ENCODE measurements at places on chromosomes 11 and 22.
A peak's percentile ranks its signal among the peaks of the same experiment; 100 is the strongest.

DNA sequence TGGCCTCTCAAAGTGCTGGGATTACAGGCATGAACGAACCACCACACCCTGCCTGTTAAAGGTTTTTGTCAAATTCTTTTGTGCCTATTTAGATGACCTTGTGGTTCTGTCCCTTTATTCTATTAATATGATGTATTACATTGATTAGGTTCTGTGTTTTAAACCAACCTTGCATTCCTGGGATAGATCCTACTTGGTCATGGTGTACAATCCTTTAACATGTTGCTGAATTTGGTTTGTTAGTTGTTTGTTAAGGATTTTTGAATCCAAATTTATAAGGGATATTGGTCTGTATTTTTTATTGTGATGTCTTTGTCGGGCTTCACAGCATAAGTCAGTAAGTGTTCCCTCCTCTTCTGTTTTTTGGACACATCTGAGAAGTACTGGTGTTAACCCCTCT is 29.0 kb upstream of the CLDN5 start:
- DNase-seq = no peak

DNA sequence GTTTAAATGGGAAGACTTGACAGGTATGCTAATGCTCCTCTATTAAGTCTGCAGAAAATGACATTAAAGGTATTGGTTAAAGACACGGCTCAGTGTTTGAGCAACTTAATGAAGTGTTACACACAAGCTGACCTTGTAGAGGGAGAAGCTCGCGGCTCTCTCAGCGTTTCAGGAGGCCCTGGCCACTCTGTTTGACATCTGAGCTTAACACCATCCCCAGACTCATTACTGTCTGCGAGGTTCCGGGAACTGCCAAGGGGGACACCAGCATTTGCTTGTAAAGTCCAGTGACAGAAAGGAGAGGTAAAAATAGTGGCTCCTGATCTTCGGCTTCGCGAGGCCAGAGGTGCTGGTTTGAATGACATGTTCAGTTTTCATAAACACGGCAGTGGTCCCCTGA is 540.7 kb upstream of the CADM1 start:
- DNase-seq = no peak

GRCh38 chr22:46081036-46081830 is 69.1 kb upstream of the PPARA start:
- DNase-seq = no peak

DNA sequence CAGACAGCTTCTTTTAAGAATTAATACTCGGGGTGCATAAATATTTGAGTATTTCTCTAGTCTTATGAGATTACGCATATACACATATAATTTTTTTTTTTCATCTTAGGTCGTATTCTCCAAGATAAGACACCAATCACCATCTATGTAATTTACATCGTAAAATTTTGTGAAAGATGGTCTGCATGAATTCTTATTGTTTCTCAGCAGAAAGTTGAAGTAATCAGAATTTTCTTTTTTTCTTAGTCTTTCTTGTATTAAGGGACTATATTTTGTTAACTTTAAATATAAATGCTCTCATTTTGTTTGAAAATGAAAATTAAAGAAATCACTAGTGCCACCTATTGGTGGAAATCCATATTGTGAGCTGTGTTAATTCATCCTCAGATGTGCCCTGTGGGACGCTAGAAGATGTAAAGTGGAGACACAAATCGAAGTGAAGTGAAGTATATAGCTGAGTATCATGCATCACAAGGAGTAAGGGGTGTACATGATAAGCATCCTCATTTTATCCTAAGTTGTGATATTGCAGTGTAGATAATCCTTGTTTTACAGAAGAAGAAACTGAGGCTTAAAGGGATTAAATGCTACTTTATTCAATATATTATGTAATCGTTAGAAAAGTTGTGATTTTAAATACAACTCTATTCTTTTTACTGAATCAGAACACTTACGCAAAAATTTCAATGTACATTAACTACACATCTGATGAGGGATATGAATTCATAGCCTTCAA is 2084.3 kb downstream of the LRRC4C start:
- DNase-seq = no peak

GRCh38 chr22:19402642-19403191 is 28.8 kb downstream of the HIRA start:
- DNase-seq = no peak

DNA sequence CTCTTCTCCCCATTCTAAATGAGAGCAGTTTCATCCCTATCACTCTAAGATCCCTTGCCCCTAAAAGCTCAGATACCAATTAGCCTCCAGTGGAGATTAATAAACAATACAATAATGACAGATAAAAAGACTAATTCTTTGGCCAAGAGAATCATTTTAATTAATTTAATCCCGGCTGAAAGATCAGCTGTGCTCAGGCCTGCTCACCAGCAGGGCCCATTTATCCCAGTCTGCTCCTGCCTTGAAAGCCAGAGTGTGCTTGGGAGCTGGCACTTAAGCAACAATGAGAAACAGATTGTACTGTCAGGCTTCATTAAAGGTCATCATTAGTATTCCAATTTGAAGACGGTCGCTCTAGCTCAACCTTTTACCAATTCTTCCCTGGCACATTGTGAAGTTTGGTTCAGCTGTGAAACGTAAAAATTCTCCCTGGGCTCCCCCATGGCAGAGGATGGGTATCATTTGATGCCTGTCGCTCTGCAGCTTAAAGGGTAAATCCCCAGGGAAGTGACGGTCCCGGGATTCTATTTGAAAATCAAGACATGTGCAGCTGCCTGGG is 36.1 kb upstream of the HTATIP2 start:
- no peak for DNase-seq

DNA sequence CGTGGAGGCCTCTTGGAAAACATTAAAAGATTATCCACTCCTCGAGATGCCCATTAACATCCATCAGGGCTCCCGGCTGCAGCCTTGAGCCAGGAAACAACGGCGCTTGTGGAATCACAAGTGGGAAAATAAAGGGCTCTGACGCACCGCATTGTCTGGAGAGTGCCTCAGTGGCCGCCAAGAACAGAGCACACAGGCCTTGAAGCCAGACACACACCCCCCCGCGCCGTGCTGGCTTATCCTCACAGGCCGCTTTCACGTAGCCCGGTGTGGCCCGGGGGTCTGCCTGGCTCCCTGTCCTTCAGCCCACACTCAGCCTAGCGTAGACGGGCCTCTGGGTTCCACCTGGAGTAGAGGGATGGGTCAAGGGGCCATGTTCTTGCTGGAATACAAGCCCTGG is 1020.5 kb downstream of the BRD1 start:
- no peak for DNase-seq

GRCh38 chr11:69466039-69466438 is 15.4 kb upstream of the LINC01488 start:
- no peak for DNase-seq

DNA sequence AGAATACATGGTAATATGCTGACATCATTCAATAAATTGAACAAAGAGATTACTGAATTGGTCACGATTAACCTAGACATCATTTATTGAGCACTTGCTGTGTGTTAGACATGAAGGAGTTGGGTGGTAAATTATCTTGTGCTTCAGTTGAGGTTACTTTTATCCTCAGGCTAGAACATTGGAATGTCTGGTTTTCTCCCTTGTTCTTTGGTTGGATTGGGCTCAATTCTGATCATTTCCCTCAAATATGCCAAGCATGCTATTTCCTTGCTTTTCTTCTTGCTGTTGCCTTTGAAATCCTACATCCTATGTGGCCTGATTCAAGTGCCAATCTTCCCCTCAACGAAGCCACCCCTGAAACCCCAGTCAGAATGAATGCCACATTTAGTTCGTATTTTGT is 65.8 kb downstream of the DEUP1 start:
- DNase-seq = no peak

GRCh38 chr22:45281010-45281409 is 3.7 kb upstream of the UPK3A start:
- DNase-seq = no peak

DNA sequence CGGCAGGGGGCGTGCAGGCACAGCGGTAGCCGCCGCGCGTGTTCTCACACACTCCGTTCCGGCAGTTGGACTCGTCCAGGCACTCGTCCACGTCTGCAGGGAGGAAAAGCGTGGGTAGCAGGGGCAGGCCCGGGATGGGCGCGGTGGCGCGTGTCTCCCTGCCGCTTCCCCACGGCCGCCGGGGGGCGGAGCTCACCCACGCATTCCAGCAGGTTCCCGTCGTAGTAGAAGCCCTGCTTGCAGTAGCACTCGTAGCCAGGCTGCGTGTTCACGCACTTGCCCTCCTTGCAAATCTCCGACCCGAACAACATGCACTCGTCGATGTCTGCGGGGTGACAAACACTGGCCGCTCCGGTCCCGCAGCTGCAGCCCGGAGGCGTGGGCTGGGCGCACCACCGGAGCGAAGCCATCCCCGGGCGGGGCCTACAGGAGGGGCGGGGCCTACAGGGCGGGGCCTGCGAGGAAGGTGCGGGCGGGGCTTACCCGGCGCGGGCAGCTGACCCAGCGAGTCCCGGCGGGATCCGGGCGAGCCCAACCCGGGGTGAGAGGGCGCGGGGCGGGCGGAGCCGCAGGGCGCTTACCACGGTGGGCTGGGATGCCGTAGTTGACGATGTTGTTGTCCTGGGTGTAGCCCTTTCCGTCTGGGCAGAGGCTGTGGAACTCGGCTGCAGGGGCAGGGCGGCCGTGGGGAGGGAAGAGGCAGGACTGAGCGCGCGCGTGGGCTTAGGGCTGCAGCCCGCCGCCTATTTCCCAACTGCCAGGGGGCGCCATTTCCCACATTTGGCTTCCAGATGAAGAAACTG is 15.6 kb downstream of the SCYL1 start:
- DNase-seq = peak; percentile 77

DNA sequence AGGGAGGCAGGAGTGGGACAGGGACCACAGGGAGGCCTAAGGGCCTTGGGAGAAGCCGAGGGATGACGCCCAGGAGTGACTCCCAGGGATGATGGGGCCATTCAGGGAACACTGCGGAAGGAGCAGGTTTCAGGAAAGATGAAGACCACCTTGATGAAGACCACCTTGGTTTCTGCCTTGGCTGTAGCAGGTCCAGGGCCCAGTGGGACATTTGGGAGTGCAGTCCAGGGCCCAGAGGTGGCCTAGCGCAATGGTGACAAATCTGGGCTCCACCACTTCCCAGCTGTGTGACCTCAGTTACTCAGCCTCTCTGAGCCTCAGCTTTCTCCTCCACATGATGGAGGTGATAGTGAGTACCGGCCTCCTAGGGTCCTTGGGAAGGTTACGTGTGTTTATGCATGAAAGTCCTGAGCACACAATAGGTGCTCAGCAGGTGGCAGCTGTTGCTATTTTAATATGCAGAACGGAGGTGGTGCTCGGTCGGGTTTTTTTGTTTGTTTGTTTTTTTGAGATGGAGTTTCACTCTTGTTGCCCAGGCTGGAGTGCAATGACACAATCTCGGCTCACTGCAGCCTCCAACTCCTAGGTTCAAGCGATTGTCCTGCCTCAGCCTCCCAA is 770 bp downstream of the TSGA10IP start:
- no peak for DNase-seq

DNA sequence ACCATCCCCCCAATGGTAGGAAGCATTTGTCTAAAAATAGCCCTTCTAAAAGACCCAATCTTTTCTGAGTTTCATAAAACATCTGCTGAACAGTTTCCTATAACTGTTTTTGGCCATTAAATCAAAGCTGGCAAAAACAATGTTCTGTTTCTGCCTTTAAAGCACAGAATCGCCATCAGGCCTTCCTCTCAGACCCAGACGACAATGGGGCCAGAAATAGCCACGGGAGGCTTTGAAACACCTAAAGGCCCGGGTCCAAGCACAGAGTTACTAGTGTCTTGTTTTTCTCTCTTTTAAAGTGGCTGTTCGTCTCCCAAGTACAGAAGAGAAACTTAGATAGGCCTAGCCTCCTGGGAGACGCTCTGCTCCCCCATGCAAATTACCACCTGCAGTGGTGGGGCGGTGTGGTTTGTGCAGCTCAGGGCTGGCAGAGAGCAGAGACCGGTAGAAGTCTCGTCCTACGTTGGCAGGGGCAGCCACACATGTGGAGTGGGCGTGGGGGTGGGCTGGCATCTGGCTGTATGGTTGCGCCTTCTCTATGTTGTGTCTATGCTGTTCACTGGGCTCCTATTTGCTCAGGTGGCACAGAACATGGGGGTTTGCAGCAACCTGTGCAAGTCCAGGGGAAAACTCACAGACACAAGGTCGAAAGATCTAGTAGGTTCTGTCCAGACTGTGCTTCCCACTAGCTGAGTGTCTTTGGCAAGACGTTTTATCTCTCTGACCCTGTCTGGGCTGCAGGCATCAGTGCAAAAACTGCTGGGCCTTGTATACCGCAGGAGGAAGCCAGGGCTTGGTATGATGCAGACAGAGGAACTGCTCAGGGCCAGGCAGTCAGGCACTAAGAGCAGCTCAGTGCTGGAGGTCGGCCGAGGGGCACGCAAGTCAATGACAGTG is 23.6 kb upstream of the ETS1 start:
- DNase-seq = peak; percentile 49

DNA sequence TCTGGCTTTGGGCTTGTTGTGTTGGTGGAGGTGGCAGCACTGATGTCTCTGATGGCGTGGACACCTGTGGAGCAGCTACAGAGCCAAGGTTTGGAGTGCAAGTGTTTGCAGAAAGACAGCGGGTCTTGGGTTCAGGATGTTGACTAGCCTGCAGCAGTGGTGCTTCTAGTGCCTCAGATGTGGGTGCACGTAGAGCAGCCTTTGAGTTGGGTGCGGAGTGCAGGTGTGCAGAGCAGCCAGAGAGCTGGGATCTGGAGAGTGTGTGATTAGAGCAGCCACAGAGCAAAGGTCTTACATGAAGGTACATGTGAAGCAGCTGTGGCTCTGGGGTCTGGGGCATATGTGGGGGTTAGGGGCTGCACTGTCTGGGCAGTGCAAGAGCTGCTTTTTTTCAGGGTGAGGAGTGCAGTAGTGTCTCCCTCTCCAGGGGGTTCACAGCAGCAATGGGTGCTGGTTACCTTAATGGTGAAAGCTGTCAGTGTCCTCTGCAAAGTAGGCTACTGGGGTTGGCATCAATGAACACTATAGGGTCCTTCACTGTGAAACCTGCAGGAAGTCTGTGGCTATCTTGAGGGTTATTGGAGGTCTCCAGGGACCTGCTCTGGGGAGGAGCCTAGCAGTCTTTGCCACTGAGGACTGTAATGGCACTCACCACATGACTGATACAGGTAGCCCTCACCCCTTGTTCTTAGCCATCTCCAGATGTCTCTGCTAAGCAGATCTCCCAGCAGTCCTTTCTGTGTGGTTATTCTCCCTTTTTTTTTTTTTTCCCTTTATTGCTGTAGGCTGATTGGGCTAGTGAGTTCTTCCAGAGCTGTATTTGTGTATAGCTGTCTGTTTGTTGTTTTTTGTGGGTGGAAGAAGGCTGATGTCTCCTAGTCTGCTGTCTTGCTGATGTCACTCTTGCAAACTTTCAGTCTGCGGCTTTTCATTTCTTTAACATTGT is 14.3 kb downstream of the BIRC2 start:
- DNase-seq = peak; percentile 29
